Karpas-422 (cell line): ENCODE measurements at places on chromosomes 2 and 18.

GRCh38 chr2:65475000-65475399, 42.6 kb upstream of the SPRED2 start:
- no peak for DNase-seq

- no peak for DNase-seq
These were observed 103.1 kb downstream of the MCFD2 start for GRCh38 chr2:46812361-46813019.

DNA sequence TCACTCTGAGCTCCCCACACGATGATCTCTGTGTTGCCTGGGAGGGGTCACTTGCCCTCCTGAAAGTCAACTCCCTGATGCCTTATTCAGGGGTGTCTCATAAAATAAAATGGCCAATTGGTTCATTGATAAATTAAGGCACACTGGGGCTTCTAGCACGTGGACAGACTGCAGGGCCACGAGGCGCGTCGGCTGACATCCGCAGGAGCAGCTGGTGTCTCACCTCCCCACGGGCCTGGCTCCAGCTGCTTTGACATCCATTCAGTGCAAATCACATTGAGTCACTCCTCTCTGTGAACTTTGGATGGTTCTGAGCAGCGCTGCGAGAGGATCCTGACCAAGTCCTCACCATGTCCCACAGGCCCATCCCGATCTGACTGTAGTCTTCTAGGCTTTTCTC, 4.6 kb upstream of the ST8SIA3 start:
- no peak for DNase-seq

GRCh38 chr2:21633466-21633865, 509.7 kb downstream of the TDRD15 start:
- DNase-seq = no peak

DNA sequence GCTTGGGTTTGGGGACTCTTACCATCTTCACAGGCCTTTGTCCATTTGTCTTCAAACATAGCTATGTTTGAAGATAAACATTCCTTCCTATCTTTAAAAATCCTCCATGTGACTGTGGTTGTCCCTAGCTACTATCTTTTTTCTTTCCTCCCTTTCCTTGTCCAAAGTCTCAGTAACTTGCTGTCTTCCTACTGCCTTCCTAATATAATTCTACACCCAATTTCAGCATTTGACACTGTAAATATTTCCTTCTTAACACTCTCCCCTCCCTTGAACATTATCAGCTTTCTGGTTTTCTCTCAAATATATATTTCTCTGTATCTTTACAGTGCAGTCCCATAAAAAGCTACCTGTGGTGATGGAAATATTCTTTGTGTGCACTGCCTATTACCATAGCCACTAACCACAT, 5.3 kb upstream of the SP3 start:
- DNase-seq = no peak

- no peak for DNase-seq
These were observed 323.4 kb upstream of the EPHA4 start for GRCh38 chr2:221895366-221896121.

- no peak for DNase-seq
These were observed 32.5 kb upstream of the ACAA2 start for GRCh38 chr18:49845629-49846360.

GRCh38 chr18:31104444-31104843, 2.2 kb upstream of the DSC2 start:
- DNase-seq = no peak
